ENCODE measurements at places on chromosomes 7 and 10.

DNA sequence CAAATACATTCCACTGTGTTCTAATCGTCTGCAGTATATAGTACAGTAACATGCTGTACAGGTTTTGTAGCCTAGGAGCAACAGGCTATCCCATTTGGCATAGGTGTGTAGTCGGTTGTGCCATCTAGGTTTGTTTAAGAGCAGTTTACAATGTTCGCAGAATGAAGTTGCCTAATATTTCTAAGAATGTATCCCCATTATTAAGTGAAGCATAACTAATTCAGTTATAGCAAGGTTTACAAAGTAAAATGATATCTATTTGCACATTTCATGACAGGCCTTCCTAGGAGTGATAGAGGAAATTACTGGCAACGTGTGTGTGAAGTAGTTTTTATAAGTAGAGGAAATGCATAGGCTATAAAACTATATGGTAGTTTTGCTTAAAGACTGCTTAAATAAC lies 4.0 kb downstream of the CREM start:
- DNase-seq: no peak

DNA sequence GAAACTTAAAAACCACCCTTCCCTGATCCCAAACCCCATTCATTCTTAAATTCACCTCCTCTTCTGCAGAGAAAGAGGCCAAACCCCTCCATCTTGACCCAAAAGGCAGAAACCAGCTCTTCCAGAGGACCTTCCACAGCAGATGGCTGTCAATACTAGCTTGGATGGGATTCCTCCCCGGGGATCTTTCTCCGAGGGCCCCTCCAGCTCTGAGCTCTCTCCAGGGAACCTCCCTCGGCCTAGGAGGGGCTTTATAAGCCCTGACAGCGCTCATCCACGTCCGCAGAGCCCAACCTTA lies 5.4 kb downstream of the TNRC18 start:
- DNase-seq: no peak

- no peak for DNase-seq
Observed at GRCh38 chr7:6608081-6608480, 7.3 kb upstream of the ZNF853 start.

DNA sequence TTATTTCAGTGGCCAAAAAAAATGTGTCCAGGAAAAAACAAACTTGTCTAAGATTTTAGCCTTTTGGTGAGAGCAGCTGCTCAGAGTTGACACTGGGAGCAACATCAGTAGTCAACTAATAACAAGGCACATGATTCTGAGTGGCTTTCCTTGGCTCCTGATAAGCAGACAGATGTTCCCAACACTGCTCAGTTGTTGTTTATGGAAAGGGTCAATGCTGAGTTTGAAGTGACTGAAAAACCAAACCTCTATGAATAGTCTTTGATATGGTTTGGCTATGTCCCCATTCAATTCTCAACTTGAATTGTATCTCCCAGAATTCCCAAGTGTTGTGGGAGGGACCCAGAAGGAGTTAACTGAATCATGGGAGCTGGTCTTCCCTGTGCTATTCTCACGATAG lies 12.3 kb downstream of the DYDC1 start:
- no peak for DNase-seq

- no peak for DNase-seq
Observed at GRCh38 chr10:130899856-130900255, 411.7 kb downstream of the TCERG1L start.

- DNase-seq: no peak
Observed at GRCh38 chr10:29099001-29099400, 189.9 kb upstream of the LYZL1 start.

GRCh38 chr10:52951824-52952223 lies 179.2 kb upstream of the MBL2 start:
- DNase-seq: no peak

DNA sequence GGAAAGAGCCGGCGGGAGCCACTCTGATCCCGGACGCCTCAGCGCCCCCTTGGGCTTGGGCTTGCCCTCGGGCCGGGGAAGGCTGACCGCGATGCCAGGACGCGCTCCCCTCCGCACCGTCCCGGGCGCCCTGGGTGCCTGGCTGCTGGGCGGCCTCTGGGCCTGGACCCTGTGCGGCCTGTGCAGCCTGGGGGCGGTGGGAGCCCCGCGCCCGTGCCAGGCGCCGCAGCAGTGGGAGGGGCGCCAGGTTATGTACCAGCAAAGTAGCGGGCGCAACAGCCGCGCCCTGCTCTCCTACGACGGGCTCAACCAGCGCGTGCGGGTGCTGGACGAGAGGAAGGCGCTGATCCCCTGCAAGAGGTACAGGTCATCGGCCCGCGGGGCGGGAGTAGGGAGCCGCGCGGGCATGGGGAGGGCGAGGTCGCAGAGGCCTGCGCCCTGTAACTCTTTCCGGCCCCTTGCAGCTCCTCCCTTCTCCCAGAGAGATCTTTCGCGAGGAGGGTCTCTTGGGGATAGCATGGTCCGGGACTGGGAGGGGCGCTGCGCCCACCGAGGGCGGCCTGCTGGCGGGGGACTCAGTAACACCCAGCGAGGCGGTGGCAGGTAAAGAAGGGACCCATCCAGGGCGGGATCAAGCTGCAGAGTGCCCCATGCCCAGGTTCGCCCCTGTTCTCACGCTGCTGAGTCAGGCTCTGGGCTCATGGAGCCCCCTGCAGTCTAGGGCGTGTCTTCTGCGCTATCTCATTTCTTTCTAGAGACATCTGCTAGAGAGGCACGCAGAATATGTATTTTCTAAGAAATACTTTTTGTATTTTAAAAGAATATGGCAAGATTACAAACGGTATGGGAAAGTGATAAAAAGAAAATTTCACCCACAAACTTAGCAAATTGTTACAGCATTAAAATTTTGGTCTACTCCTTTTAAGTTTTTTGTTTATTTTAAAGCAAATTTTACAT lies 687 bp downstream of the EPDR1 start:
- peak; percentile 15 for DNase-seq

- DNase-seq: no peak
Observed at GRCh38 chr7:100745184-100745583, 11.8 kb downstream of the ZAN start.

All from activated T-cell treated with anti-CD3 and anti-CD28 coated beads for 48 hours (primary cell).